ENCODE measurements at places on chromosomes 11 and 22.
A peak's percentile ranks its signal among the peaks of the same experiment; 100 is the strongest.

- no peak for DNase-seq
Measured at GRCh38 chr11:22769081-22769480, 60.5 kb downstream of the SVIP start.

DNA sequence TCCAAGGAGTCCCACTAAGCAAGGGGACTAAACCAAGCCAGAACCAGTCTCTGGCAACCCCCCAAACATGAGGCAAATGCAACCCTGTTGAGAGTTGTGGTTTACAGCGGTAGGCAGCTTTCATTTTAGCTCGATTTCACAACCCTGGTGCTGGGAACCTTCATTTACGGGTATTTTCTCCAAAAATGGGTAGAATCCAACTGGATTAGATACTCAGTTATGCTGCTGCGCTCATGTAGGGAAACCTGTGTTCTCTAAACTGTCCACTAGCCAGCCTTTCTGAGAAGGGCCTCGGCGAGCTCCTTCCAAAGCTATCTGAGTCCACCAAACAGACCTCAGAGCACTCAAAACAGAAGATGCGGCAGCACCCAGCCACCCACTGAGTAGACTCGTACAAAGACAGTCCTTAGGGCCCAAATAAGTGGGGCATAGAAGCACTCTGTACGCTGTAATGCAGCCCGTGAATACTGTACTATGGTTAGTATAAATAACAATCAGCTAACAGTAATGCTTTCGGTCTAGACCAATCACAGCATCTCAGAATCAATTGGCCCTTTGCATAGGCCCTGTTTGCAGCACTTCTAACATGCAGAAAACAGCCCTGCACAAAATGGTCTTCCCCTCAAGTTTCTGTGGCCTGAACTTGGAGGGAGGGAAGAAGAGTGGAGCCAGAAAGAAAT is 104.7 kb downstream of the ETS1 start:
- peak; percentile 94 for DNase-seq

DNA sequence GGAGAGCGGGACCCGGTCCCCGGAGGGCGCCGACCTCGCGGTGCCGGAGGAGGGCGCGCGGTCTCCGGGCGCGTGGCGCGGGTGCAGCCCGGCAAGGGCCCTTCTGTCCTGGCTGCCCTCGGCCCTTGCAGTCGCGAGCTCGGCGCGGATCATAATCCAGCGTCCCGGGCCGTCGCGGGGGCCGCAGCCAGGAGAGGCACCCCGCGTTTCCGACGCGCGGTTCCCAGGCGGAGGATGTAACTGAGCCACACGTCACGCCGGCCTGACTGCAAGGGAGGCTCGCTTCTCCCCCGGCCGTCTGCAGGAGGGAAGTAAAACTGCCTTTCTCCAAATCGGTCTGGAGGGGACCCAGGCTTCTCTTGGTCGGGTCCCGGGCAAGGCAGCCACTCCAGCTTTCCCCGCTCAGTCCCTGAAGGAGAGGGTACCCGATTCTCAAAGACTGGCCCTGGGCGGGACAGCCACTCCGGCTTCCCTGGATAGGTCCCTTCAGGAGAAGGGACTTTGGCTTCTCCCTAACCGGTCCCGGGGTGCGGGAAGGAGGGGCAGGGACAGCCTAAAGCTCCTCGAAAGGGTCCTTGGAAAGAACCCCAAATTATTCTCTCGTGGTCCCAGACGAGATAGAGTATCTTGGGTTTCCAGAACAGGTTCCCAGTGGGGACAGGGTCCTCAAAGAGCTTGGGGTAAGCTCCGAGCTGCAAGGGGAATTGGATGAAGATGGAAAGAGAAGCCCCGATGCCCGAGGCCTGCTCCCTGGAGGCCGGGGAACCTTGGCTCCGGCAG is 836 bp downstream of the SPON1 start:
- no peak for DNase-seq

DNA sequence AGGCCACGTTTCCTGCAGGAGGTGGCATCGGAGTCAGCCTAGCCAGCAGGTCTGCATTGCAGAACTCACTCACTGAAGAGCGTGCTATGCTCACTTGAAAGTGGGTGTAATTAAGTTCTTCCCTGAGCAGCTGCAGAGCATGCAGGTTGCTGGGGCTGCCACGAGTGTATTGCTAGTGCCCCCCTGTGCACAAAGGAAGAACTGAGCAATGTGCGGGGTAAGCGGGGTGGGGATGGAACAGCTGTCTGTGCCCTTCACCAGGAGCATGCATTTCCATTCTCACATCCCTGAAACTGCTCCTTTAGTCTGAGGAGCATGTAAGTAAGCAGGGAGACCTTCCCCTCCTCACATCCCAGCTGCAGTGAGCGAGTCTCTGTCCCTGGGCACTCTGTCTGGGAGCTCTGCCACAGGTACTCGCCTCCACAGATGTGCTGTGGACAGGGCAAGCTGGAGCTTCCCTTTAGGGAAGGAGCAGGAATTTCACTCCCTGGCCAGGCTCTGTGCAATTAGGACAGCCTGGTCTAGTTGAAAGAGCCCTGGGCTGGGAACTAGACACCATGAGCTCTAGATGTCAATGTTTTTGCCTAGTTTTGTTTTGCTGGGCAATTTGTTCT is 1031.8 kb downstream of the NTM start:
- peak; percentile 31 for DNase-seq

DNA sequence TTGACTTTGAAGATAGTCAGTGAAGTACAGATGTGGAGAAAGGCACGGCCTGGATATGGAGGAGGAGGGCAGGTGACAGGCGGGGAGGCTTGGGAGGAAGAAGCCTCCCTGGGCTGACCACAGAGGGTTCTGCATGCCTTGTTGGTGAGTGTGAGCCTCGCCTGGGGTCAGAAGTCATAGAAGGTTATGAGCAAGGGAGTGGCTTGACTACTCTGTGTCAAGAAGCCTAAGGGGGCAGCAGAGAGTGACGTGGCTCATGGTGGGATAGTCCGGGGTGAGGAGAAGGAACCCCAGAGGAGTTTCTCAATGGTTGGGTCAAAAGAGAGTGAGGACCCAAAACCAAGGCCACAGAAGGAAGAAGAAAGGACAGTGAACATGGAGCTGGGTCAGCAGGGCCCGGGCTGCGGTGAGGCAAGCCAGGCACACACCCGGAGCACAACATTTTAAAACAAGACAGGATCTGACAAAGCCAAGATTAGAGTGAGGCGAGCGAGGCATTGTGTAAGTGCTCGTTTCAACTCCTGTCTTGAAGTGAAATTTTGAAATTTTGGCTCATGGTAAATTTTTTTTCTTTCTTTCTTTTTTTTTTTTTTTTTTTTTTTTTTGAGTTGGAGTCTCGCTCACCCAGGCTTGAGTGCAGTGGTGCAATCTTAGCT is 31.9 kb downstream of the PDGFB start:
- peak; percentile 44 for DNase-seq

DNA sequence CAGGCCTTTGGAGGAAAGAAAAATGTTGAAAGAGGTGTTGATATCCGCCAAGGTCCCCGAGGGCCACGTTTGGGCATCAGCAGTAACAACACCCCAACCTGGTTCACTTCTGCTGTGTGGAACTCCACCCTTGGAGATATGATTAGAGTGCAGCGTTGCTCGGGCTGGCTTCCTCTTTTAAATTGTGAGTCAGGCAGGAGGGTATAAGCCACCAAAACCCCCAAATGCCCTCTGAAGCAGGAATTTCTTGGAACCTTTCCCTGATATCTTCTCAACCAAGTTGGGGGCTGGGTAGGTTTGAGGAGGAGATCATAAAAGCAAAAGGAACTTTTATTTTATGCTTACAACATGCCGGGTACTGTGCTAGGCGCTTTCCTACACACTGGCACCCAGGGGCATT is 6.4 kb upstream of the C11orf96 start:
- peak; percentile 43 for DNase-seq

- DNase-seq: no peak
Measured at GRCh38 chr11:45675646-45676045, 10.2 kb upstream of the CHST1 start.

DNA sequence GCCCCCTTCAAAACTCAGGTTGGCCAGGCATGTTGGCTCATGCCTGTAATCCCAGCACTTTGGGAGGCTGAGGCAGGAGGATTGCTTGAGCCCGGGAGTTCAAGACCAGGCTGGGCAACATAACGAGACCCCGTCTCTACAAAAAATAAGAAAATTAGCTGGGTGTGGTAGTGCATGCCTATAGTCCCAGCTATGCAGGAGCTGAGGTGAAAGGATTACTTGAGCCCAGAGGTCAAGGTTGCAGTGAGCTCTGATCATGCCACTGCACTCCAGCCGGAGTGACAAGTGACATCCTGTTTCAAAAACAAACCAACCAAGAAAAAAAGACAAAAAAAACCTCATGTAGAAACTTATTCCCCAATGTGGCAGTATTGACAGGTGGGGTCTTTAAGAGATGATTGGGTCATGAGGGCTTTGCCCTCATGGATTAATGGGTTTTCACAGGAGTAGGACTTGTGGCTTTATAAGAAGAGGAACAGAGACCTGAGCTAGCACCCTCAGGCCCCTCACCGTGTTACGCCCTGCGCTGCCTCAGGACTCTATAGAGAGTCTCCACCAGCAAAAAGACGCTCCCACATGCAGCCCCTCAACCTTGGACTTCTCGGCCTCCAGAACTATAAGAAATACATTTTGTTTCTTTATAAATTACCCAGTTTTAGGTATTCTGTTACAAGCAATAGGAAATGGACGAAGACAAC is 22.3 kb downstream of the LAYN start:
- no peak for DNase-seq

DNA sequence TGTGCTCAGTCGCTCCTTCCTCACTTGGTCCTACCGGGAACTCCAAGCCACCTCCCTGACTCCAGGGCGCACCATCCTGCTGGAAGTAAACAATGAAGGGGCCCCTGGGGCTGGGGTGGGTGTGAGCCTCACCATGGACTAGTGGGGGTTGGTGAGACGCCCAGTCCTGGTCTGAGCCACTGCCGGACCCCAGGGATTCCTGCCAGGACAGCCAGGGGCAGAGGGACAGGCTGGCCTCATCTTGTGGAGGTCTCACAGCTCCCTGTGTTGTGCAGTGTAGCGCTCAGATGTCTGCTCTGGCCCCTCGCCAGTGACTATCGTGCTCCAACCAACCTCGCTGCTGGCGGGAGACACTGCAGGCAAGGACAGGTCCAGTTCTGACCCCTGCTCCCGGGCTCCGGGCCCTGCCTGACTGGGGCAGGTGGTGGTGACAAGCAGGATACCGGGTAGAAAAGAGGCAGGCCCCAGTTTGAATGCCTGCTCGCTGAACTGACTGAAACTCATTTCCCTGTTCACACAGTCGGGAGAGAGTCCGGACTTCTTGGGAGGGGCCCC is 1021.4 kb downstream of the BRD1 start:
- no peak for DNase-seq

DNA sequence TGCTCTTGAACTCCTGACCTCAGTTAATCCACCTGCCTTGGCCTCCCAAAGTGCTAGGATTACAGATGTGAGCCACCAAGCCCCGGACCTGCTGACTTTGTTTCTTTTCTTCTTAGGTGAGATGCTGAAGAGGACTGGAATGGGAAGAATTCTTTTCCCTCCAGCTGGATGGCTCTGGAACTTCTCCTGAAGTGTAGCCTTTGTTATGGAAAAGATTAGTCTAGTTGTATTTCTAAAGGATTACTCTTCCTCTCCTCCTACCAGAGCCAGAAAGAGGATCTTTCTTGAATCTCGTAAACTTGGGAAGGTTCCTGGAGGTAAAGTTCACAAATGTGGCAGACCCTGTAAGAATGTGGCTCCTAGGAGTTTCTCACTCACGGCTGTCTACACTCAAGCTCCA is 95.4 kb upstream of the LARGE1 start:
- no peak for DNase-seq

DNA sequence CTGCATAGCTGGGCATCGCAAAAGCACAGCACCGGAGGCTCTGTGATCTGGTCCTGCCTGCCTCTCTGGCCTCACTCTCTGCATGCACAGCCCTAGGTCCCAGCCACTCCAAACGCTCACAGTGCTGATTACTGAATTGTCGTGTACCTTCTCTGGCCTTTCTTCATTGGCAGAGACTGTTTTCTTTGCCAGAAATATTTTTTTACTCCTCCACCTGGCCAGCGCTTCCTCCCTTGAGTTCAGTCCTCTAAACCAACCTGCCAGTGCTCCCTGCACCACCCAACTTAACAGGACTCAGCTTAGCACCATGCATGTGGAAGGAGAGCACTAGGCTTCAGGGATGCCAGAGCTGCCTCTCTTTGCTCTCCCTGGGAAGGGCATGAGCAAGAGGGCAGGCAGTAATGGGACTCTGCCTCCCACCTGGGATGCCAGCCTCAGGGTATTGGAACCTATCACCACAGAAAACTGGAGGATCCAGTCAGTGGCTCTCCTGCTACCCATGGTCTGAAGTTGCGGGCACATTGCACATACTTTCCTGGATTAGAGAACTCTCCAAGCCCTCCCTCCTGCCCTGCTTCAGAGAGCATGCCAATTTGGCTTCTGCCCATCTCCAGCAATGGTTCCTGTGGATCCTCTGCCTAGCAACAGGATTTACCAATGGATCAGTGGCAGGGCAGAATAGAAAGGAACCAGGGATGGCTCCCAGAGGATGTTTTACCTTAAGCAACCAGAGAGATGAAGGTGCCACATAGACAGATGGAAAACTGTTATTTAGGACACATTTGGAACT is 37.0 kb upstream of the GNAZ start:
- DNase-seq: no peak

- DNase-seq: peak; percentile 29
Measured at GRCh38 chr11:122847466-122847865, 9.2 kb downstream of the CRTAM start.

GRCh38 chr11:100789500-100789899 is 102.4 kb downstream of the ARHGAP42 start:
- DNase-seq: peak; percentile 15

DNA sequence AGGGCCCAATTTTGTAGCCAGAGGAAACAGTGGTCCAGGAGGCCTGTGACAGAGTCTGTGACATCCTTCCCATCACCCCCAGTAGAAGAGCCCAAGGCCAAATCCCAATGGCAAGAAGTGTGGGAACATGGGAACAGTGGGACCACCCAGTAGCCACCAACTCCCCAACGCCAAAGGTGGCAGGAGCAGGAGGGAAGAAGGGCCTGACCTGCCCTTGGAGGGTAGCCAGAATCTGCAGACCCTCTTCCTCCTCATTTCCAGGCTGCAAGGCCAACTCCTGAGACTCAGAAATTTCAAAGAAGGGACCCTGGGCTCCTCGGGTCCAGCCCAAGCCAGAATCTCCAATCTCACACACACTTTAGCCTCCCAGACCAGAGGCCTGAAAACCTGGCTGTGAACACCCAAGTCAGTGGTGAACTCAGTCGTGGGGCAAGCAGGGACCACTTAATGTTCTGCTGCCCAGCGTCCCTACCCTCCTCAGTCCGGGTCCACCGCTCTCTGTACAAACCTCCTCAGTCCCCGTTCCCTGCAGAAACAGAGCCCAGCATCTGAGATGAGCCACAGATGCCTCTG is 6.2 kb downstream of the RAB3IL1 start:
- no peak for DNase-seq

GRCh38 chr11:19281041-19281440 is 40.3 kb upstream of the E2F8 start:
- DNase-seq: no peak
